ENCODE measurements at places on chromosomes 12 and 14.

DNA sequence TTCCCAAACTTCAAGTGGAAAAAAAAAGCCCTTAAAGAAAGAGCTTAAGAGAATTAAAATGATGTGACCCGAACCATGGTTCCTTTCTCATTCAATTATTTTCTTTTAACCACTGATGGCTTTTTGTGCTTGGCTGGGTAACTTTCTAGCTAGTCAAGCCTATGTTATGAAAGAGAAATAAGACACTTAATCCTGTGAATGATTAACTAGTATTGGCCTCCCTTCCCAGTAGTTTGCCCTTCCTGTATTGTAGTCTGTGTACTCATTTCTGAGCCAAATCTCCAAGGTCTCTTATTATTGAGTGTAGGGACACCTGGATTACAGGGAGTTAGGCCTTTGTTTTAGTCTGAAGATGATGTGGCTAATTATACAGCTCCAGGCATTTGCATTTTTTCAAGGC, 353.0 kb downstream of the RAD51B start:
- H3K27me3 ChIP-seq, result no peaks in the 10 kb centered on the region
- H3K4me3 ChIP-seq, result no peak overlapping the region
- H3K4me1 ChIP-seq, result peaks cover 20% of the 10 kb centered on the region
- H3K27ac ChIP-seq, result no peak overlapping the region
- DNase-seq, result no peak

DNA sequence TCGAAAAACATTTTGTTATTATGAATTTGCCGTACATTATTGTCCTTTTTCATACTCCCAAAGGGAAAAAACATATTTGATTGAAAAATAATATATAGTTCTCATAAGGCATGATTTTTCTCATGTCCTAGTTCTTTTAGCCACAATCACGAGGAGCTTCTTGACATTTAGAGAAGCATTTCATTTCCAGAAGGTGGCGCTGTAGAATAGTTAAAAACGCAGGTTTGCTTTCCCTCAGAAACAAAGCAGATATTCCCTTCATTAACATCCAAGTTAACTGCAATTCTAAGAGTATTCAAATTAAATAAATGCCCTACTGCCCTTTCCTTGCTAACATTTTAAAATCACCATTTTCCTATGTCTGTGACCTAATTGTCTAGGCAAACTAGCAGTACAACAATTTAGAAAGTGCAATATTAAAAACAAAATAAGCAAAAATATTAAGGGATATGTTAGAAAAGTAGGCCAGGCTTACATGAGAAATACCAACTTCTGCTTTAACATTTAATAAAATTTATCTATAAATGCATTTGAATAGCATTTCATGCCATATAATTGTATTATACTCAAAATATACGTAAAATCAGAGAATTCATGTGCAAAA, 10.9 kb upstream of the PIK3C2G start:
- no peaks in the 10 kb centered on the region for H3K4me1 ChIP-seq
- no peaks in the 10 kb centered on the region for H3K36me3 ChIP-seq
- H3K27ac ChIP-seq, result no peak overlapping the region
- no peaks in the 10 kb centered on the region for H3K27me3 ChIP-seq
- peak; percentile 12 for DNase-seq

DNA sequence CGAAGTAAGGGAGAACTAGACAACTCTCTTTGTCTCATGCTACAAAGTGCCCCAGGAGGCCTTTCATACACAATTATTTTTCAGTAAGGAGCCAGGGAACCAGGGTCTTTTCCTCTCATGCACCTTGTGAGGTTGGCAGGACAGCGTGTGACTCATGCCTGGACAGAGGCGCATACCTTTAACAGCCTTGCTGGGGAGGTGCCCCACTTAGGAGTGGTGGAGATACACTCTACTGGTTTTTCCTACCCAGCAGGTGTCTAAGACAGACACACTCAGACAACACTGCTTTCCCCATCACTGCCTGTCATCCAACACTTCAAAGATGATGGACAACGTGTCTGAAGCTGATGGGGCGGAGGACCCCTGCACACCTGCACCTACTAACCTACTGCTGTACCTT, 49.1 kb downstream of the B4GALNT3 start:
- H3K27me3 ChIP-seq, result peaks cover 5% of the 10 kb centered on the region
- no peak for DNase-seq
- H3K36me3 ChIP-seq, result no peaks in the 10 kb centered on the region
- H3K4me1 ChIP-seq, result peaks cover 15% of the 10 kb centered on the region

GRCh38 chr12:124633365-124634362, 66.3 kb upstream of the NCOR2 start:
- H3K27ac ChIP-seq, result peak overlapping the region; percentile 22
- no peak for DNase-seq
- H3K27me3 ChIP-seq, result no peaks in the 10 kb centered on the region
- H3K4me1 ChIP-seq, result peaks cover 32% of the 10 kb centered on the region

GRCh38 chr12:49959685-49960473, 1.8 kb upstream of the AQP5 start:
- no peaks in the 10 kb centered on the region for H3K36me3 ChIP-seq
- DNase-seq, result peak; percentile 68
- H3K4me1 ChIP-seq, result peaks cover 14% of the 10 kb centered on the region
- H3K27me3 ChIP-seq, result peaks cover 18% of the 10 kb centered on the region

DNA sequence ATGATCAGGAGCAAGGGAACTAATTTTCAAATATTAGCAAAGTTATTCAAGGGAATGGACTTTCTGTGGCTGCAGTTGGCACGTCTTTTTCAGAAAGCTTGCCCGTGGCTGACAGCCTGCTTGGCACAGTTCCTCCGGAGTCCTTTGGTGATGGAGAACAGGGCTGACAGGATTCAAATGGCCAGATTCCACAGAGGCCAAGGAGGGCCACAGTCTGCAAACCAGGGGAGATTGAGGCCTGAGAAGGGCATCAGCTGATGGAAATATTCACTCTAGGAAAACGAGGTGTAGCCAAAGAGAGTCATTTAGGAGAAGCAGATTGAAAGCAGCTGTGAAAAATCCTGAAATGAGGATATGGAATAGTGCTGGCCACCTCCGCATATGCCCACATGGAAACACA, 178.3 kb downstream of the EMP1 start:
- DNase-seq, result no peak
- H3K36me3 ChIP-seq, result no peaks in the 10 kb centered on the region
- no peak overlapping the region for H3K4me3 ChIP-seq
- H3K27me3 ChIP-seq, result no peaks in the 10 kb centered on the region
- H3K4me1 ChIP-seq, result peaks cover 7% of the 10 kb centered on the region
- H3K27ac ChIP-seq, result no peak overlapping the region

GRCh38 chr12:91902860-91903683, 242.6 kb downstream of the BTG1 start:
- H3K27me3 ChIP-seq, result no peaks in the 10 kb centered on the region
- H3K27ac ChIP-seq, result no peak overlapping the region
- H3K36me3 ChIP-seq, result no peaks in the 10 kb centered on the region
- H3K4me1 ChIP-seq, result no peaks in the 10 kb centered on the region
- no peak for DNase-seq

- H3K4me1 ChIP-seq, result no peaks in the 10 kb centered on the region
- H3K4me3 ChIP-seq, result no peak overlapping the region
- H3K27me3 ChIP-seq, result no peaks in the 10 kb centered on the region
- DNase-seq, result no peak
These were observed 14.2 kb upstream of the PLXNC1 start for GRCh38 chr12:94133964-94134795.

GRCh38 chr12:120537856-120538220, 3.7 kb downstream of the RNF10 start:
- H3K4me3 ChIP-seq, result no peak overlapping the region
- H3K36me3 ChIP-seq, result peaks cover 64% of the 10 kb centered on the region
- no peaks in the 10 kb centered on the region for H3K27me3 ChIP-seq
- no peak overlapping the region for H3K27ac ChIP-seq
- no peak for DNase-seq

DNA sequence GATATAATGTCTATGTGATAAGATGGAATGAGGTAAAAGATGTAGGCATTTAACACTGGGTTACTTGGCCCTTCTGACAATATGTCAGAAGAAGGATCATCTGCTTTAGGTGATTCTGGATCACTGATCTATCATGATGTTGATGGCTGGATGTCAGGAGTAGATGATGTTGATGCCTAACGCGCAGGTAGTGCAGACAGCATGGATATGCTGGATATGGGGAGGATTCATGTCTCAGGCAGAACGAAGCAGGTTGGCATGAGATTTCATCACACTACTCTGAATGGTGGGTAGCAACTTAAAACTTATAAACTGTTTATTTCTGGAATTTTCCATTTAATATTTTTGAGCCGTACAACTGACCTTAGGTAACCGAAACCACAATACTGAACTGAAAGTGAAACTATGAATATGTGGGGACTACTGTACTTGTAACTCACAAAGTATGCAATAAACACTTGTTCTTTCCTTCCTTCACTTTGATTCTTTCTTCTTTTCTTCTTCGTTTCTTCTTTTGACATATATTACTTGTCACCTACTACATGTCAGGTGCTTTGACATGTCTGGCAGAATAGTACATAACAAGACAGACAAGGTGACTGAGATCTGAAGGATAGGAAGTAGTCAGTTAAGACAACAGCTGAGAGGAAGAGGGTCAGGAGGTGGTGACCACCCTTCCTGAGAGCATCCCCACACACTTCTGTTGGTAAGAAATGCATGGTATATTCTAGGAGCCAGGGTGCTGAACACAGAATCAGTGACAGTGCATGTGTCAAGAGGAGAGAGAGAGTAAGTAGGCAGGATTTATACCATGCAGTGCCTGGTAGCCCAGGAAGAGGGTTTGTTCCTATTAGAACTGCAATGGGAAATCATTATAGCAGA, 238.8 kb downstream of the PPFIA2 start:
- no peaks in the 10 kb centered on the region for H3K36me3 ChIP-seq
- H3K27me3 ChIP-seq, result no peaks in the 10 kb centered on the region
- H3K4me1 ChIP-seq, result no peaks in the 10 kb centered on the region
- no peak overlapping the region for H3K27ac ChIP-seq
